ENCODE measurements at places on chromosomes 1 and 21.

DNA sequence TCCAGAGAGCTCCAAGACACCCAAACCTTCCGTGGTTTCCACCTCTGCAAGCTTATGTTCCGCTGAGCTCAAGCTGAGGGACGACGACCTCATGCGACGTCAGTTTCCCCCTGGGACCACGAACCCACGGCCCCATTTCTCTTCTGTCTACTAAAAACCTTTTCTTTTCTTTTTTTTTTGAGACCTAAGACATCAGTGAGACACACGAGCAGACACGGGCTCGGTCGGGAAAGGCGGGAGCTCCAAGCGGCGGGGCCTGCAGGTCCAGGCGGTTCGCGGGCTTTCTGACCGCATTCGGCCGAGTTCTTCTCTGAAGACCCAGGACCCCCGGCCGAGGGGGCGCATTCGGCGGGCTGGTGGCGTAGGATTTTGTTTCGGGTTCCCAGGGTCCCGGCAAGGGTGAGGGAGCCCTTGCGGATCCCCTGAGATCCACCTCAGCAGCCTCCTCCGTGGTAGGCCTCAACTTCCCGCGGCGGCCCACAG is 402 bp downstream of the C21orf58 start:
- no peak for DNase-seq

DNA sequence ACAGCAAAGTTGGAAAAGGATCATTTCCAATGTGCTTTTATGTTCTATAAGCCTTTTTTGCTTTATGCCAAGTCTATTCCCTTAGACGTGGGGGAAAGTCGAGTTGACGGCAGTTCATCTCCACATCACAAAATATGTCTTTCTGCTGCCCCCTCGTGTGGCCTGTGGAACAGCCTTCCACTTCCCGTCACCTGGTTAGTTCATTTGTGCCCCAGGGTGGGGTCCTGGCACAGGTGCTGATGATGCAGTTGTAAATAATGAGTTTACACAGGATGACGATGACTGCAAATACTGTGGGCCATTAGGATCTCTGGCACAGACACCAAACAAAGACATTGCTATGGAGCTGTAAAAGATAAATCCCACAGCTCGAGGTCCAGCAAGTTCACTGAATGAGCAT is 10.0 kb upstream of the OTUD3 start:
- no peak for DNase-seq

DNA sequence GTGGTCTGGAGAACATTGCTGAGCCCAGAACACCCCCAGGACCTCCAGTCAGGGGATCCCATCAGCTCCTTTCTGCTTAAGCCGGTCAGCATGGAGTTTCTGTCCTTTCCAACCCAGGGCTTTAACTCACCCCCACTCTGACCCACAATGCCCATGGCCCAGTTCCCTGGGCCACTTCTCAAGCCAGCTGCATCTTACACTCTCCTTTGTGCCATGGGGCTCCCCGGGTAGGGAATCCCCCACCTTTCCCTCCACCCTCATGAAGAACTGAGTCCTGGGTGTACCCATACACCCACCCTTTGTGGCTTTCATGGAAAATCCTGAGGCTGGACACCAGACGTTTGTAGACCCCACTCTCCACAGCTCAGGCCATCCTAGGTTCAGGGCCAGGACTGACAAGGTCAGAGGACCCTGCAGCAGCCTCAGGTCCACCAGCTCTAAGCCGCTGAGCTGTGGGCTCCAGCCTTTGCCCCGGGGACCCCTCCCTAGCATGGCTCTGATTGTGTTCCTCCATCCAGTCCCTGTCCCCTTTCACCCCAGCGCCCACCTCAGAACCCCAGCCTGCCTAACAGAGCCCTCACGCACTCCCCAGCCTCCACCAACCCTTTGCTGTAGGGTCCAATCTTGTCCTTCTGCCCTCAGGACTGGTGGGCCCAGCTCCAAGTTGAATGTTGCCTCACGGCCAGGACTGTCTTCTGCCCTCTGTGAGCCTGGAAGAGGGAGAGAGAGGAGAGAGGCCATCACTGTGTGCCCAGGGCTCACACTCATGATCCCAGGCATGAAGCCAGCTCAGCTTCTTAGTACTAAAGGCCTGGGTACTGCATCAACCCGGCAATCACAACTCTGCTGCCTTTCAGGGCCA is 394.8 kb downstream of the MATN1 start:
- DNase-seq, result no peak

DNA sequence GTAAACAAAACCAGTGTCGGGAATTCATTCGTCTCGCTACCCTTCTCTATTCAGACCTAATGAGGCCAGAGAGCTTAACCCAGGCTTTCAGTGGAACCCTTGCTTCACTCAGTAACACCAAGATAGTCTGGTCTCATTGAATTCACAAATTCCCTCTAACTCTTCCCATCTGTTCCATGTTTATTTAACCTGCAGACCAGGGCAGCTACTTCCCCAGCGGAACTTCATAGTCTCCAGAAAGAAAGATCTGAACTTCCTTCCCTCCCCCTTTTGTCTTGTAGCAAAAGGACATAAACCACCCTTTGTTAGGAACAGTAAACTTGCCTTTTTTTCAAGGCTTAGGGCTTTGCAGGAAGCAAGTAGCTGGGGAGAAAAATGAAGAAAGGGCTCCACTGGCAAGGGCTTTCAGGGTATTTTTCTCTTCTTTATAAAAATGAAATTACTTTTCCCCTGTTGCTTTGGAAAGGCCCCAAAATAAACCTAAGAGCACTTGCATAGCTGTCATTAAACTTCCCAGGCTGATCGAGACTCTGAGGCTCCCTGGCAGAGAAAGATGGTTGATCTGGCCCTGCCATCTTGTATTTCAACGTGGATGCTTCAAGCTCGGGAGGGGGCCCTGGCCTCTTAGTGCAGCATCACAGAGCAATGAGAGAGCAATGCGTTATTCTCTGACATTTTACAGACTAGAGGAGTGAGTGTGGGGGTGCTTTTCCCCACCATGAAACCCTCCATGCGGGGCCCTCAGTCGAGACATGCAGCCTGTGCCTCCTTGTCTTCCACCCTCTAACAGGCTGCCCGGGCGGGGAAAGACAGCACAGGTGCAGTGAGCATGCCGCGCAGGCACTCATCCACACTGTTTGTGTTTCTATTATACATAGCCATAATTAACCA is 30.0 kb downstream of the MIS18A start:
- no peak for DNase-seq

- DNase-seq, result no peak
Measured at GRCh38 chr21:33064623-33065390, 5.1 kb upstream of the OLIG1 start.

DNA sequence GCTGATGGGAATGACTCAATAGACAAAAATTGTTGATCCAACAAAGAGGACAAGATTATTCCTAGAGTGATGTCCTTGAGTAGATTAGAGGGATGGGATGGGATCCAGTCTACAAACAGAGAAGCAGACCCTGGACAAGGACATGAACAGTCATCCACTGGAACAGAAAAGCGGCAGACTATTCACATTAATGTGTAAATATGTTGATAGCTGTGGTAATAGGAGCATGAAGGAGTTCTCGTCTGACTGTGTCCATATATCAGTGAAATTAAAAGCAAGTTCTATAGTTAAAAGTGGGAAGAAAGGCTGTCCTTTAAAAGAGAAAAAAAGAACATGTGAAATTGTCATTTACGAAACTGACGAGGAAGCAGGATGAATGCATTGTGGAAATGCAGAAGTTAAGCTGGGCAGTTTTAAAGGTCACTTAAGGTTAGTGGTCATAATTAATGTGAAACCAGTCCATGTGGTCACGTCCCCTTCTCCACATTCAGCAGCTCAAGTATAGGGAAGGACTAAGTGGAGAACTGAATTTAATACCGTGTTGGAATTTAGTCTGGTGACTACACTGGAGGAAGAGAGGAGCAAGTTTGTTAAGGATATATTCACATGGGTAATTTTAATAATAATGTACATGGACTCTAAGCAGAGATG is 62.1 kb downstream of the PIK3R3 start:
- DNase-seq, result no peak

DNA sequence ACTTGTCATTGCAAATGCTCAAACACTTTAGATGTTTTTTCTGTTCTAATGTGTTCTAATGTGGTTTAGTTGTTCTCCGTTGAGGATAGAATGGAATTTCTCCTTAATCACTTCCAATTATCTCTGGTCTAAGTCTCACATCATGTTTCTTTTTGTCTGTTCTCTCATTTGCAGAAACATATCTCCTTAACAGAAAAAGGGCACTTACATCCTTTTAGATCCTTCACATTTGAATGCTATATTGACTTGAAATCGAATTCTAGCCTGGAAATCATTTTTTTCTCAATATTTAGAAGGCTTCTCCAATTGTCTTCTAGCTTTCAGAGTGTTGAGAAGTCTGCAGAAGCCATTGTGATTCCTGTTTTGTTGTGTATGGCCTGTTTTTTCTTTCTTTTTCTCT is 7.3 kb upstream of the SAMSN1 start:
- DNase-seq, result no peak

DNA sequence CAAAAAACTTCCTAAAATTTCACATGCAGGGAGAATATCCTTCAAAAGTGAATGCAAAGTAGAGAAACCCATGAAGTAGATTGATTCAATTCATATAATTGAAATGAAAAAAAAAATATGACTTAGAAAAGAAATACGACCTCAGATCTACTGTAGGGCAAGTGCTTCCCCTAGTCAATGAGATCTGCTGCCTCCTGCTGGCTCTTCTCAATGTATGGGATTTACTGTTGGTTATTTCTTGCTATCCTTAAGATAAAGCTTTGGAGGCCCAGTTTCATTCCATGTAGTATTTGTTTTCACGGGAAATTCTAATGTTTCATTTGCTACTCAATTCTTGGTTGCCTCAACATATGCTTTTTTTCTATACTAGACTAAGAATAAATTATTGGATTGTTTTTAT is 46.2 kb downstream of the ZNF648 start:
- DNase-seq, result no peak

DNA sequence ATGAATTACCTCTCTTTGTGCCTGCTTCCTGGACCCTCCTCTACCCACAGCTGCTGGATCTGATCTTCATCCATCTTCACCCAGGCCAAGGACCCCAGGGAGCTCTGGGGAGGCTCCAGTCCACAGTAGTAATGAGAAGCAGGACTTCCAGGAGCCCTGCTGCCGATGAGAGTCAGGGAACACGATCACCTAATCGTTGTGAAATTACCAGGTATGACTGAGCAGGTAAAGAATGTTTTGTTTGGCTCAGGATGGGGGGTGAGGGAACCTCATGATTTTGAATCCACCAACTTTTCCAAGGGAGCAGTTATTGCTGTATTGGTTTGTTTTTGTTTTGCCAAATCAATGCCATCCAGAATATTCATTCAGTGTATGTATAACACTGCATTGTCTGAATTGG is 454.0 kb downstream of the PLPP3 start:
- no peak for DNase-seq

GRCh38 chr1:218686258-218686657 is 341.1 kb downstream of the TGFB2 start:
- DNase-seq, result peak; percentile 33

DNA sequence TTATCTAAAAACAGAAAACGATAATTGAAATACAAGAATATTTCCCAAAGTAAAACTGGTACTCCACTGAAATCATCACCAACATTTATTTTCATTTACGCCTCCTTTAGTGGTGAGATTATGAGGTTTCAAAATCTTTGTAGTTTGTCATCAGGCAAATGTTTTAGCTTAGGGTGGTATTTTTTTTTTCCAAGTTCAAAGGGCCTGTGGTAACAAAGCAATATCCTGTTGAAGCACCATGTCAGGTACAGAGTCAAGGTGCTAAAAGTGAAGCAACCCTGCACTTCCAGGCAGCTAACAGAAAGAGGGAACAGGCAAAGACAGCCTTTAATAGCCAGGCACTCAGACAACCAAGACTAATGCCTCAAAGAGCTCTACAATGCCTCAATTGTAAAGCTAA is 89.2 kb downstream of the JAK1 start:
- DNase-seq, result no peak

DNA sequence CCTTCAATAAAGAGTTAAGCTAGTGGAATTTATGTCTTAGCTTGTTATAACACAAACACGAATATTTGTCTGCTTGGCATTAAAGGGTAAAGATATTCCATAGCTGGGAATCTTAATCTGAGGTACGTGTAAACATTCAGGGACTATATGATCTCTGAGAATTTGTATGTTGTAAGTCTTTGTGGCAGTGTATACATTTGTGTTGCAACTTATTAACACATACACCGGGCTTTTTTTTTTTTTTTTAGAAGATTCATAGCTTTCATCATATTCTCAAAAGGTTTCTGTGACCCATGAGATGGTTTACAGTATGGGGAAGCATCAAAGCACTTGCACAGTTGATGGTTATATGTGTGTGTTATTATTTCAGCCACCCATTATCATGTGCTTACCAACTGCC is 3.0 kb downstream of the GGPS1 start:
- DNase-seq, result no peak

DNA sequence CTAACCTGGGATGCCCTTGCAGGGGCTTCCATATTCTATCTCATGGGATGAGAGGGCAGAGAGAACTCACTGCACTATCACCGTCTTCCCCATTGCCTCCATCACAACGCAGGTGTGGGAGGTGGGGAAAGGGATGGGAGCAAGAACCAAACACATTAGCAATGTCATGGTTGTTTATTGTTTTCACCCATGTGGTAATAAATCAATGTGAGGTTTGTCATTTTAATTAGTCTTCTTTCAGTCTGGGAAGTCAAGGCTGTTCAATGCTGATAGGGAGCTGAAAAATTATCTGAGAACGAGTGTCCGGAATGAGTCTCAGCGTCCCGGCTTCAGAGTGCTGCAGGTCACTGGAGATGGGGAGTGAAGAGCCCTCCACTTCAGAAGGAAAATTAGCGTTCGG is 268.5 kb downstream of the DUSP10 start:
- no peak for DNase-seq

GRCh38 chr1:156551869-156552268 is 20.5 kb downstream of the IQGAP3 start:
- no peak for DNase-seq

- DNase-seq, result no peak
Measured at GRCh38 chr1:227748496-227749182, 13.4 kb downstream of the SNAP47 start.

DNA sequence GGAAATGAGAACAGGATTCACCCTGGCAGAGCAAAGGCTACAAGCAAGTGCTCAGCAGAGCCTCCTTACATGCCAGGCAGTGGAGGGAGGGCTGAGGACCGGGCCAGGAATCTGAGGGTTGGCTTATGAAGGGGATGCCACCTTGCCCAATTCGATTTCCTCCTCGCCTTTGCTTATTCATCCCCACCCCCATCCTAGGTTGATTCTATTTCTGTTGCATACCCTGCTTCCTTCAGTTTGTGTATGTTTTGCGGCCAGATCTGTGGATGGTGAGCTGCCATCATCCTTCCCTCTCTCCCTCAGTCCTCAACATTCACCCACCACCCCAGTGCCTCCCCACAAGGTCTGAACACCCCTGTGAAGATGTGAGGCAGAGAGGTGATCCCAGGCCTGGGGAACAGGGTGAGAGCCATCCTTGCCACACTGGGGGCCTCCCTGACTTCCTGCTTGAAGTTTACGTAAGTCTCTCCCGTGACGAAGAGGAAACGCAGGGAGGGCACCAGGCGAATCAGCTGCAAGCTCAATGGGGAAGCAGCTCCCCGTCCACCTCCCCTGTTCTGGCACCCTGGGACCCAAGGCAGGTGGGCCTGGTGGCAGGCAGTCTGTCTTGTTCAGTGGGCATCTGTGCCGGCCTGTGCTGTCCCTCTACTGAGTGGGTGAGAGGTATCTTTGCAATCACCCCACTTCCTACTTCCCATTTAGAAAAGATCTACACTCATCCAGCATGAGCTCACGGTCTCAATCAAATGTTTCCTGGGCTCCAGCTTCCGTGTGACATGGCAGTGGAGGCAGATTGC is 50.6 kb upstream of the CNTN2 start:
- no peak for DNase-seq
